ENCODE measurements at places on chromosomes 7 and 10.
A peak's percentile ranks its signal among the peaks of the same experiment; 100 is the strongest.

GRCh38 chr10:118594392-118595063 is 920 bp downstream of the PRLHR start:
- DNase-seq: no peak

DNA sequence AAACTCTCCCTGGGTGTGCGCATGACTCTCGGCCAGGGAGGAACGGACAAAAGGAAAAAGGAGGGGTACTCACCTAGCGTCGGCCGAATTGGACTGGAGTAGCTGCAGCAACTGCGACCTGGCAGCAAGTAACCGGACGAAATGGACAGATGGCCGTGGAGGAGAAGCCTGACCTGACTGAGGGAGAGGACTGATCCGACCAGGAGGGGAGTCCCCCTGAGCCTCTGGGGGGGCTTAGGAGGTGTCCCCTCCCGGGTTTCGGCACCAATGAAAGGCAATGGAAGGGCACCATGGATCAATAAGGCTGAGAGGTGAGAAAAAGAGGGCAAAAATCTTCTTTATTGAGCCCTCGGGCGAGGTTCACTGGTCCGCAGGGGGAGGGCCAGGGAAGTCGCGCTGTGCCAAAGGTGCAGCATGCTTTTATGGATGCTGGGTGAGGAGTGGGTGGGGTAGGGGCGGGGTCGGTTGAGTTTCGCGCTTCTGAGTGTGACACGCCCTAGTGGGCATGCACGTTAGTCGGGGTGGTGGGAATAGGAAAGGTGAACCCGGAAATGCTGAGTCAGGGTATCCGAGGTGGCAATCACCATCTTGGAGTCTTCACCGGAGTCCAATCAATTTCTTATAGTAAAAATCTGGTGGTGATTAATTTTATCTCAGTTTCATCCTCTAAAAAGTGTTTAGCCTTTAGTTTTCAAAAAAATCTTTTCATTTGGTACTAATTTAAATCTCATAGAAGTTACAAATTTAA is 638.5 kb upstream of the DPP6 start:
- no peak for DNase-seq

GRCh38 chr10:117574498-117575146 is 32.1 kb downstream of the EMX2 start:
- no peak for DNase-seq

GRCh38 chr7:105589356-105590077 is 8.2 kb upstream of the EFCAB10 start:
- DNase-seq: peak; percentile 63

DNA sequence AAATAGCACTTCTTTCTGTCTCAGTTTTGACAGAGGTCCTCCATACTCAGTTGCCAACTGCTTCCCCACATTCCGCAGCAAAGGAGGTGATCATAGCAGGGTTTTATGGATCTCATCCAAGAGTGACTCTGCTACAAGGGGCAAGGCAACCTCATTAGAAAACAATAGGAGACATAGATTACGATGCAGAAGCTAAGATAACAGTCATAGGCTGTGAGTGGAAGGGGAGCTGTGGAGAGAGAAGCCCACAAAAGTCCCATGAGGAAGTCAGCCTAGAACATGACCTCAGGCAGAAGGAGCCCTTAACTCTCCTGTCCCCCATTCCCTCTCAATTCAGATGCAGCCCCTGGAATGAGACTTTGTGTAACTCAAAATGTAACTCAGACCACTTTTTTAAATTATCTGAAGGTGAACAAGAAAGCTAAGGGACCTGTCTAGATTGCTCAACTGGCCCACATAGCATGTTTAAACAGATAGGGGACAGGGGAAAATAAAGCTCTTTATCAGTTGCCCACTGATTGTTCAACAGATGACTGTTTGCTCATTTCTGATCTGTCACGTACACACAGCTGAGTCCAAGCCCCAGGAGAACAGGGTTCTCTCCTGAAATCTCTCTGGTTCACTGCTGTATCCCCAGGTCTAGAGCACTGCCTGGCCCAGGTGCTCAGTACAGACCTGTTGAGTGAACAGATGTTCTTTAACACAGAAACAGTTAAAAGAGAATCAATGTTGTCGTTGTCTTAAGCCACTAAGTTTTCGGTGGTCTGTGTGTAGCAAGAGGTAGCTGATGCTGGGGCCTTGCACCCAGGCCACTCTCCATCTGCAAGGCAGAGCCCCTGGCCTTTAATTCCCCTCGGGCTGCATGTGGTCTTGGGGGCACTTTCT is 1.5 kb upstream of the NCOA4 start:
- no peak for DNase-seq

GRCh38 chr7:151181011-151181431 is 6.0 kb downstream of the ASB10 start:
- DNase-seq: no peak

GRCh38 chr10:50033481-50033880 is 34.3 kb upstream of the WASHC2A start:
- no peak for DNase-seq
